ENCODE measurements at places on chromosomes 2 and 18.

DNA sequence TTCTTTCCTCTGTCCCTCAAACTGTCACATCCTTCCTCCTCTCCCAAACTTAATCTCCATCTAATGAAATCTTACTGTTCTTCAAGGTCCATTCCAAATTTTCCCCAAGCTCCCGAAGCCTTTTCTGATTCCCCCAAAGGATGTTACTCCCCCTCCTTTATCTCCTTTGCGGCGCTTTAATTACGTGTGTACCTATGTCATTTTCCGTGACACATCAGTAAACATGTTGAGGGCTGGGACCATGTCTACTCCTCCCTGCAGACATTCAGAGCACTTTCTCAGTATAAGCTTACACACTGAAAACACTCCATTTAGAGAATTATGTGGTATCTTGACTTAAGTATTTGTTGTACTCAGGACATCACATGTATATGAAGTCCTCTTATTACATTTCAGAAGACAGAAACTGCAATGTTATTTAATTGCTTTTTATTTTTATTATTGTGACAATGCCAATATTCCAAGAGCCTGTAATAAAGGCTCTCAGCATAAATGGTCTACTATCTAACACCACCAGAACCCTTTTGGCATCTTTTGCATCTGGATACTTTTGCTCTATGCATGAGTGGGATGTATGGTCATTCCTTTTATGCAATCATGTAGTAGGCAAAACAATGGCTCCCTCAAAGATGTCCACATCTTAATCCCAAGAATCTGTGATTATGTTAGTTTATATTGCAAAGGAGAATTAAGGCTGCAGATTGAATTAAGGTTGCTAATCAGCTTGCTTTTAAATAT lies 1.8 kb downstream of the NMI start:
- no peak for DNase-seq

GRCh38 chr2:88190808-88191721 lies 20.9 kb downstream of the THNSL2 start:
- DNase-seq, result no peak

DNA sequence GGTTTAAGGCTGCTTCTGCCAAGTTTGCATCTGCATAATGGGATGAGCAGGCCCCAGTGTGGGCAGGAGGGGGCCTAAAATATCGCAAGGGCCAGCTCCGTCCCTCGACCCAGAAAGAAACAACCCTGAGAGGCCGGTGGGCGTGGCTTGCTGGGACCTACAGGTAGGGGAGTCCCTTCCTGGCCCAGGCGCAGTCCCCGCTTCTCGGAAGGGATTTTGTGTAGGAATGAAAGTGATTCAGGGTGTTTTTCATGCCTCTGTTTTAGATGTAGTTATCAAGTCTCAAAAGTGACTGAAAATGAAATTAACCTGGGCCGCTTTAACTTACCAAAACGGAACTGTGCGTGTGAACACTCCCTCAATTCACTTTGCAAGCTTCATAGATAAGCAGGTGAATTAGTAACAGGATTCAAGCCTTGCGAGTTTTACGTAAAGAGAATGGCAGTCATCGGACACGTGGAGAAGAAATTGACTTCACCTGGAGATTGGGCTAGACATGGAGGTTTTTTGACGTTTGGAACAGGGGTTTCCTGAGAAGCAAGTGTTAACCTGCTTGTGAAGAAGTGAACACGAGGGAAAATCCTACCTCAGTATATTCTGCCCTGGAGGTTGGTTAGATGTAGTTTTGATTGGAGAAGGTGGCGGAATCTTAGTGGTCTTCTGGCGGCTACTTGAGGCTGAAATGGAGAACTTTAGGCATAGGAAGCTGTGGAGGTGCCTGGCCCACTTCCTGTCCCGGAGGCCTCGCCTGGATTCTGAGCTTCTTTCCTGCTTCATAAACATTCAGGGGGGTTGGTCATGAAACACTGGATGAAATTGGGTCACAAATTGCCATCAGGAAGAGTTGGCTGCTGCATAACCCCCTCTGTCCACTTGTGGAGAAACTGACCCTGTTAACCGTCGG lies 1.7 kb downstream of the NCK2 start:
- DNase-seq, result peak; percentile 70

GRCh38 chr18:48824231-48824970 lies 126.4 kb downstream of the SMAD7 start:
- no peak for DNase-seq

DNA sequence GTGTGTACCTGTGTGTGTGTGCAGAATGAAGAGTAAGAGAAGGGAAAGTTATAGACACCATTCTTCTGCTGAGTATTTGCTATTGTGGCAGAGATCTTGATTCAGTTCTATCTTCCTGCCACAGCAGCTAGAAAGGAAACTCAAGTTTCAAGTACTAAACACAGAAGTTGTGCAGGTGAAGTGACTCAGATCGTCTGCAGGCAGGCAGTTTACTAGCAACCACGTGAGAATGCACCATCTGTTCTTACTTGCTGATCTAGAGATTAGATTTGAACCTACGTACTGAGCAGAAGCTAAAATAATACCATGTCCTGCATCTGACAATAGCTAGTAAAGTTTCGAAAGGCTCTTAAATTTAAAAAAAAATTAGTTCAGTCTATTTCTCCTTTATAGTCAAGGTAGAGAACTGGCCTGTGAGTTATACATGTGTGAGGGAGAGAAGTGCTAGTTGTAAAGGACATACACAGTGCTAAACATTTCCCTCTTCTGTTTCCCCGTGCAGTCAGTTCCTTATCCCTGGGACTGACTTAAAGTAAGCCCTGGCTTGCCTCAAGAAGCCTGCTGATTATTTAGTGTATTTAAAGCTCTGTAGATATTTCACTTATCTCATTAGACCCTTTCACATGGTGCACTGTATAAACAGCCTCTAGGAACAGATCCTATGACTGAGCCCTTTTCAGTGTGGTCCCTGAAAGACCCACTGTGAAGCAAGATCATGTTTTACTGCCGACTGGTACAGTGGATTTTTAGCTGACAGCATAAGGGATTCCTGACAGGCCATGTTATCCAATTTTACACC lies 45.0 kb downstream of the SLC38A11 start:
- DNase-seq, result no peak

DNA sequence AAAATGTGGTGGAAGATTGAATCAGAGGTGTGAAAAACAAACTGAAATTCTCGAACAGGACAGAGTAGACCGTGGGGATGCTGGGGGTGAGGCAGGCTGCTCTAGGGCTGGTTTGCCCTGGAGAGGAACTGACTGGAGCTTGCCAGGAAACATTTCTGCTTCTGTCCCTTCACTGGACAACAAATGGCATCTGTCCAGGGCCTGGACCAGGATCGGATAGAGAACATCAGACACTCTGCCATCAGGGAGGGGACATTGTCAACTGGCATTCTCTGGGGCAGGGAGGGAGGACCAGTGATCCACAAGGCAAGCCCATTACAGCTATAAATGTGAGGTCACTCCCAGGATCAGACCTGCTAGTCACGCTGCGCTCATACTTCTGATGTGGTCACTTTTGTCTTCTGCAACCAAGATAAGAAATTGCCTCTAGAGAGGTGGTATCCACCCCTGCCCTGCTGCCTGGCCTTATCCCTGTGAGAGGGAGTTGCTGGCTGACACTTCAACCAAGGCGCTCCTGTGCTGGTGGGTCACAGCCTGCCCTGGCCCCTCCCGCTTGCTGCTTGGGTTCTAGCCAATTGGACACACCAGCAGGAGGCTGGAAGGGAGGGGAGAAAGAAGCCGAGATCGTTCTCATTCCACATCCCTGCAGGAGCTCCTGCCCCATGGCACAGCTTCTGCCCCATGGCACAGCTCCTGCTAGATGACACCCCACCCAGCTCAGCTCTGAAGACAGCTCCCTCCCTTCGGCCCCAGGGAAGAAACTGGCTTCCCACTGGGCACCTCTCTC lies 8.7 kb downstream of the NPPC start:
- no peak for DNase-seq

GRCh38 chr18:62736077-62736855 lies 20.9 kb downstream of the PHLPP1 start:
- DNase-seq, result no peak

GRCh38 chr18:59468821-59469220 lies 109.8 kb upstream of the LMAN1 start:
- DNase-seq, result no peak

DNA sequence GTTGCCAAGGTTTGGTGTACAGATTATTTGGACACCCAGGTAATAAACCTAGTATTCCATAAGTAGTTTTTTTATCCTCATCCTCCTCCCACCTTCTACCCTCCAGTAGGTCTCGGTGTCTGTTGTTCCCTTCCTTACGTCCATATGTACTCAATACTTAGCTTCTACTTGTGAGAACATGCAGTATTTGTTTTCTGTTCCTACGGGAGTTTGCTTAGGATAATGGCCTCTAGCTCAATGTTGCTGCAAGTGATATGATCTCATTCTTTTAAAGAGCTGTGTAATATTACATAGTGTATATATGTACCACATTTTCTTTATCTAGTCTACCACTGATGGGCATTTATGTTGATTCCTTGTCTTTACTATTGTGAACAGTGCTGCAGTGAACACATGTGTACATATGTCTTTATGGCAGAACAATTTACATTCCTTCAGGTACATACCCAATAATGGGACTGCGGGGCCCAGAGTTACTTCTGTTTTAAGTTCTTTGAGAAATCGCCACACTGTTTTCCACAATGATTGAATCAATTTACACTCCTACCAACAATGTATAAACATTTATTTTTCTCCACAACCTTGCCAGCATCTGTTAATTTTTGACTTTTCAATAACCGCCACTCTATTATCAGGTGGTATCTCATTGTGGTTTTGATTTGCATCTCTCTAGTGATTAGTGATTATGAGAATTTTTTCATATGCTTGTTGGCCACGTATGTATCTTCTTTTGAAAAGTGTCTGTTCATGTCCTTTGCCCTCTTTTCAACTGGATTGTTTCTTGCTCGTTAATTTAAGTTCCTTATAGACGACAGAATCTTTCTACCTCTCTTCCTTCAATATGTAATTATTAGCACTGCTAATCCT lies 88.0 kb downstream of the MEMO1 start:
- DNase-seq, result no peak

- no peak for DNase-seq
Observed at GRCh38 chr18:10482363-10482984, 28.0 kb downstream of the APCDD1 start.

- no peak for DNase-seq
Observed at GRCh38 chr2:199814101-199814816, 36.7 kb downstream of the FTCDNL1 start.

GRCh38 chr2:235850771-235851551 lies 317.2 kb downstream of the GBX2 start:
- no peak for DNase-seq

- no peak for DNase-seq
Observed at GRCh38 chr2:236156095-236156859, 11.9 kb downstream of the GBX2 start.

- DNase-seq, result no peak
Observed at GRCh38 chr2:154243685-154244084, 372.0 kb downstream of the GALNT13 start.

DNA sequence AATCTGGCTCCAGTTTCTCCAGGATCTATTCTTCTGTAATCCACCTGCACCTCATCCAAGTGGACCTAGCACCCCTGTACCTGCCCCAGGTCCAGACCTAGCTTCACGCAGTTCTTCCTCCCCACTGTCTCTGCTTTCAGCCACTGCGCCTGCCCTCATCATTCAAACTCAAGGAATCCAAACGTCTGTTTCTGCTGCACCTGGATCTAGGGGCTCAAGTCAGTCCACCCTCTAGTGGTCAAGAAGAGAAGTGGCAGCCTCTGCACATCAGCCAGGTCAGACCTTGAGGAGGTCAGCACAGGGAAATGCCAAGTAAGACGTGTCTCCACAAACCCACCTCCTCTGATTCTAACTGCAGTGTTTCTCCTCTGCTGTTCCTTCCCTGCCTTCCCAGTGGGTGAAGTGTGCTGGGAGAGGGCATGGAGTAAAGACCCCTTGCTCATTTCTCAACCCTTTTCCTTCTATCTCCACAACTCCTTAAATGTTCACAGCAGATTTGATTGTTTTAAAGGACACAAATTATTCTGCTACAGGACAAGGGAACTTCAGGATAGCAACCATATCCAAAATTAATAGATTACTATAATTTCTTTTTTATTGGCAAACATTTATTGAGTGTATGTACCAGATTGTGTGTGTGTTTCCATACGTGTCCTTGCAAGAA lies 8.6 kb upstream of the RNF152 start:
- DNase-seq, result no peak

GRCh38 chr2:198441246-198441645 lies 636.9 kb downstream of the PLCL1 start:
- DNase-seq, result no peak

DNA sequence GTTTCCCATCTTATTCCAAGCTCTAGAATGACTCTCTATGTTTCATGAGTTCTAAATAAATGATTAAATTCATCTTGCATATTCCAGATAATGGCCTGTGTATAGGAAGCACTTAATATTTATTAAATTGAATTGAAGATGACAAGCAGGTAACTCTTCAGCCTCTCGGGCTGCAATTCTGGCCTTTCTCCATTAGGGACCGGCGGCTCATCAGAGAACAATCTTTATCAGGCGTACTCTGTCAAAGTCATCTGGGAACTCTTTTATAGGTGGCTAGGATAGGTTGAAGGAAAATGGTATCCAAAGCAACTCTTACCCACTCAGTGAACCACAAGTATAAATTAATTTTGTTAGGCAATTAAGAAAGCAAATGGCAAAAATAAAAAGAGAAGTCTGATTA lies 308.5 kb downstream of the NOL4 start:
- DNase-seq, result no peak
